ENCODE measurements at places on chromosomes 11 and 22.

- DNase-seq, result no peak
Observed at GRCh38 chr11:21640491-21640890, 552.4 kb upstream of the ANO5 start.

DNA sequence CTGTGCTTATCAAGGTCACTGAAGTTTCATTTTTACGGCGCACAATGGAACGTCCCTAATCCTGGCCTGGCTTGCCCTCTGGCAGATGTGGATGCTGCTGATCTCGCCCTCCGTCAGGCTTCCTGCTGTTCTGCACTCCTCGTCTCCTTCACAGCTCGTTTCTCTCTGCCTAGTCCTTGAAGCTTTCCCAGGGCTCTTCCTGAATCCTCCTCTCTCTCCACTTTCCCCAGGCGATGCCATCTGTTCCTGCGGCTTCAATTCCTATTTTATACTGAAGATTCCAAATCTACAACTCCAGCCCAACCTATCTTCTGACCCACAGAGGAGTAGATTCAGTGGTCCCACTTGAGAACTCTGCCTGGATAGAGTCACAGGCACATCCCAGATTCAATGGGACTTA, 14.2 kb downstream of the SLC22A8 start:
- no peak for DNase-seq

DNA sequence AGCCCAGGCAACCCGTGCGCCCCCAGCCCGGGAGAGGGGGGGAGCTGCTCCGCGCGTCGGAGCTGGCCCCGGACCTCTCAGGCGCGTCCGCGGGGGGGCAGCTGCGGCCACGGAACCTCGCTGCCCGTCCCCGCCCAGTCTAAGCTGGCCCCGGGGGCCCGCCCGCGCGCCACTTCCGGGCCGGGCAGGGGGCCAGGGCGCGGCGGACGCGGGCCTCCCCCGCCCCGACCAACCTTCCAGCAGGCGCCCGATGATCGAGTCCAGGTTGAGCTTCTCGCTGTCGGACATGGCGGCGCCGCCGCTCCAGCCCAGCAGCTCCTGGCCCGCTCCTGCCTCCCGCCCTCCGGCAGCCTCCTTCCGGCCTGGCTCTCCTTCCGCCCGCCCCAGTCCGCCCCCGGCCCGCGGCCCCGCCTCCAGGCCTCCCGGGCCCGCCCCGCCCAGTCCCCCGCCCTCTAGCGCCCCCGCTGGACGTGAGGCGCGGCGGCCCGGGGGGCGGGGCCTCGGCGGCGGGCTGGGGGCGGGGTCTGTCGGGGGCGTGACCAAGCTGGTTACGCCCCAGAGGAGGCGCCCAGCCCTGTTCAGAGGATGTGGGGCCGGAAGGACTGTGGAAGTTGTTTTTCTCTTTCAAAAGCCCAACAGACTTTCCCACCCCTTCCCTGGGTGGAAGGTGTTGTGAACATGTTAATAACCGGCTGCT, at the start of gene PPP1CA:
Gene PPP1CA, minus strand, starts transcription at position 364 of the 697 bp plus-strand sequence. Its CDS starts 76 bp downstream, at position 288.
- DNase-seq, result peak; percentile 99

- DNase-seq, result no peak
Observed at GRCh38 chr11:6319001-6319703, 1.1 kb downstream of the CAVIN3 start.

DNA sequence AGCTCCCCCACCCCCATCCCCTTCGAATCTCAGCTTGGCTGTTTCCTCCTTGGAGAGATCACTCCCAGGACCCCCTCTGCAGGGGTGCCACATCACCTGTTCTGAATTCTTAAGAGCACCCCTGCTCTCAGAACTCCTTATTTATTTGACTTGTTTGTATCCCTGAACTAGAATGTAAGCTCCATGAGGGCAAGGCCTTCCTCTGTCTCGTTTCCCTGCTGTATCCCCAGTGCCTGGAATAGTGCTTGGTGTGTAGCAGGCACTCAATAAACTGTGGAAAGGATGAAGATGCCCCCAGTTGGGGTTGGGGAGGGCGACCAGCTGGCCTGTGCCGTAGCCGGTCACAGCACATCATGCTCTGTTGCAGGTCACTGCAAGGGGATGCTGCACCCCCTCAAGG, 3.6 kb upstream of the MDK start:
- DNase-seq, result no peak

- no peak for DNase-seq
Observed at GRCh38 chr11:128457874-128458273, 129.5 kb downstream of the ETS1 start.

GRCh38 chr11:24588081-24588480, 91.2 kb downstream of the LUZP2 start:
- DNase-seq, result no peak

- no peak for DNase-seq
Observed at GRCh38 chr11:44617671-44618461, 52.4 kb downstream of the CD82 start.

- DNase-seq, result no peak
Observed at GRCh38 chr11:122167100-122167499, 51.1 kb upstream of the BLID start.

GRCh38 chr11:133501643-133502539, 30.4 kb downstream of the OPCML start:
- DNase-seq, result no peak

DNA sequence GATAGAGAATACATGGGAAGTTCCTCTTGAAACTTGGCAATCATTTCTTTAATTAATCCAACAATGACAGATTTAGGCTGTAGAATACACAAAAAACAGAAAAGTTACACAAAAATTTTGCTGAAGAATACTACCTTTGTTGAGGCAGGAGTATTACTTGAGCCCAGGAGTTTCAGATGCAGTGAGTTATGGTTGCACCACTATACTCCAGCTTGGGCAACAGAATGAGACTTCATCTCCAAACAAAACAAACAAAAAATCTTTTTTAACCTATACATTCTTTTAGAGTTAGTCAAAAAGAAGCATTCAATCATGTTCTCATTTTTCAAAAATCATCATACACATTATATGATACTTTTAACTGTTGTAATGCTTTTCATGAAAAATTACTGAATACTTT, 22.1 kb downstream of the UEVLD start:
- DNase-seq, result no peak

DNA sequence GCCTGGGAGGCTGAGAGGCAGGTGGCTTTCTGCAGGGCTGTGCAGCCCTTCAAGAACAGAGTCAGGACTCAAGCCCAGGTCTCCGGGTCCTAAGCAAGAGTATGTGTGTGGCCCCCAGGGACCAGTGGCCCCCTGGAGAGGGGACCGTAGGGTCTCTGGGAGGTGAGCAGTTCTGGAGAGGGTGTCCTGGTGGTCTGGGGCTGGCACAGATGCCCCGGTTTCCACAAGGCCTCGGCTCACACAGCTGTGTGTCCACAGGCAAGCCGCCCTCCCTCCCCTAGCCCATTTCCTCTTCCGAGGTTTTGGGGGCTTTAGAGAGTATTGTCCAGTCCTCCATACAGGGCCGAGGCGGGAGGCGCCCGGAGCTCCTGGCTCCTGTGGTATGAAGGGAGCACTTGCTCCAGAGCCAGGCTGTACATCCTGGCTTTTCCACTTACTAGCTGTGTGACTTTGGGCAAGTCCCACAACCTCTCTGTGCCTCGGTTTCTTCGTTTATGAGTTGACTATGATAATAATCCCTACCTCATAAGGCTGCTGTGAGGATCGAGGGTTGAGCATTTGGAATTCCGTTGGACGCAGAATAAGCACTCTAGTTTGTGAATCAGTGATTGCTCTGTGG, 3.4 kb upstream of the RPS19BP1 start:
- no peak for DNase-seq

GRCh38 chr11:110433393-110434333, 3.9 kb downstream of the FDX1 start:
- peak; percentile 22 for DNase-seq

- DNase-seq, result no peak
Observed at GRCh38 chr11:121614636-121615240, 162.0 kb upstream of the SORL1-AS1 start.

DNA sequence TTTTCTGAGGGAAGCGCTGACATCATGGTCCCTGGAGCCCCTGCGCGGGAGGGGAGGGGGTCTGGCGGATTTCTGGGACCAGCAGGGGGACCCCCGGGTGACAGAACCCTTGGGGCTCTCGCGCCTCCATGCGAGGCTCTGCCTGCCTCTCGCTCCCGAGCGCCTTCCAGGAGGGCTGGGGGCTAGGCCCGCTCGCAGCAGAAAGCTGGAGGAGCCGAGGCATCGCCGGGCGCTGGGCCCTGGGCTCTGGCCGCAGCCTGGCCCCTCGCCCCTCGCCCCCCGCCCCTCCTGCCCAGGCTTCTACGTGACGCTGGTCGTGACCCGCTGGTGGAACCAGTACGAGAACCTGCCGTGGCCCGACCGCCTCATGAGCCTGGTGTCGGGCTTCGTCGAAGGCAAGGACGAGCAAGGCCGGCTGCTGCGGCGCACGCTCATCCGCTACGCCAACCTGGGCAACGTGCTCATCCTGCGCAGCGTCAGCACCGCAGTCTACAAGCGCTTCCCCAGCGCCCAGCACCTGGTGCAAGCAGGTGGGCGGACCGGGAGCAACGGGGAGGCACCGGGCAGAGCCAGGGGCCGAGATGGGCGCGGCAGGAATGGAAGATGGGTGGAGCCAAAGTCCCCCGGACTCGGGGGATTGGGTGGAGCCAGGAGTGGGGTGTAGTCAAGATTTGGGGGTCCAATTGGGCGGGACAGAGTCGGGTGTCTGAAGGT, 5.4 kb downstream of the BEST1 start:
- DNase-seq, result no peak

DNA sequence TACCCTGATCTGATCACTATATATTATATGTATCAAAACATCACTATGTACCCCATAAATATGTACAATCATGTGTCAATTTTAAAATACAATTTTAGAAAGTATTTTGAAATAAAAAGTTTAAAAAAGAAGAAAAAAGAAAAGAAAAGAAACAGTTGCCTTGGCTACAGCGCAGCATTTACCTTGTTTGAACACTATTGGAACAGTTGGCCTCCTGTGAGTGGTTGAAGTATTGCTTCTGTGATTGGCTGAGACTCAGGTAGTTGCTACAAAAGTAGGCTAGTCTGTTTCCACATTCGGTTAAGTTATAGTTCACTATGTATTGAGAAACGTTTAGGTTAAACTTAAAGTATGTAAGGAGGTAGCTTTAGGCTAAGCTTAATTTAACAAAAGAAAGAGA, 7.9 kb upstream of the DTX4 start:
- no peak for DNase-seq

DNA sequence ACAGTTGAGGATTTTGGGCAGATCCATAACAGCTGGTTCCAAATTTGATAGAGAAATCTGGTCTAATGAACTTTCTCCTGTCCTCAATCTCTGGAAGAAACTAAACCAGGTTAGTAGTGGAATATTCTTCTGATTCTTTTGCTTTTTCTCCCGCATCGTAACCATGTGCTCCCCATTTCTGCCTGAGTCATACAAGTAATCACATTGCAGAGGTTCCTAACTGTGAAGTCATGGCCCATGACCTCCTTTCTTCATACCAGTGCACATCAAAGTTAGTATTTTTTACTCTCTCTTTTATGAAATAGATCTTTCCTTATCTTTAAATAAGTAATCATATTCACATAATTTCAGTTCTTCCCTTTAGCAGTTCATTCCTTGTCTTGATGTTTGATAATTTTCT, 249.0 kb downstream of the DYNC2H1 start:
- DNase-seq, result no peak

GRCh38 chr11:2258501-2259465, 11.6 kb downstream of the ASCL2 start:
- DNase-seq, result no peak

GRCh38 chr11:44880953-44881352, 69.7 kb downstream of the TP53I11 start:
- DNase-seq, result no peak

DNA sequence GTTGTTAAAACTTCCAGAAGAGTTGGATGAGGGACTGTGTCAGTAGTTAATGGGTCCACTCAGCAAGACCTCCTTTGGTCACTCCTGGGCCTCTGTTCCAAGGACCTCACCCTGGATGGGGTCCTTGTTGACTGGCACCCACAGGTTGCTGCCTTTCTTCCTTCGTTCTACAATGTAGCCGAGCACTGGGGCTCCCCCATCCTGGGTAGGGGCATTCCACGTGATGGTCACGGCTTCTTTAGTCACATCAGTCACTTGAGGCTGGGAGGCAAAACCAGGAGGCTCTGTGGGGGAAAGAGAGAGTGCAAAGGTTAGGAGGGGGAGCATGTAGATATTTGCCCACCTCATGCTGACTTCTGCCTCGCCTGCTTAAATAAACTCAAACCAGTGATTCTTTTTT, 12.0 kb downstream of the TMEM86A start:
- DNase-seq, result no peak

- no peak for DNase-seq
Observed at GRCh38 chr22:40218152-40218551, 40.4 kb downstream of the TNRC6B start.

- no peak for DNase-seq
Observed at GRCh38 chr11:28636566-28636965, 528.4 kb downstream of the METTL15 start.

DNA sequence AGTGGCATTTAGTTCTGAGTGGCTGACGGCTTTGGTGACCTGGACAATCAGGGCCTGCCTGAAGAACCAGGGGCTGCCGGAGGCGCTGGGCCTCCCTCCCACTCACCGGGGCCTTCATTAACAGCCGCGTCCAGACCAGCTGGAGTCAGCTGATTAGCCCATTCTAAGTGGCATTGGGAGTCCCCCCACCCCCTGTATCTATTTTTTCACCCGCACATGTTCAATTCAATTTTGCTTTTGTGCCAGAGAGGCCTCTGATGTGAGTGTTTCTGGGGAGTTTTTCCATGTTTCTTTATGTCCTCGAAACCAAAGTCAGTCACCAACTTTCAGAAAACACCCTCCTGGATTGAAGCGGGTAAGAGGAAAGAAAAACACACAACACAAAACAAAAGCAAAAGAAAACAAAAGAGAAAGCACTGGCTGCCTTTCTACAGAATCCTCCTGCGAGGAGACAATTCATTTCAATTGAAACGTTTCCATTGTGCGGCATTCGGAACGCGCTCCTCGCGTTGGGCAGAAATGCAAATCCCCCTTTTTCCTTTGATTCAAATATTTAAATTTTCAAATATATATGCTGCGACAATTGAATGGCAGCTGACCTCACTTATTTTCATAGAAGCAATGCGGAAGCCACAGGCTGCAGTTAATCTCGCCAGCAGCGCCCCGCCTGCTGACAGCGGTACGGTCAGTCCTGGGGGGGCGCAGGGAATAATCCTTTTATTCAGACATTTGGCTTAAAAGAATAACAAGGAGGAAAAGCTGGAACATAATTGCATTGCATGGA, 17.7 kb downstream of the CDKN1C start:
- no peak for DNase-seq

- DNase-seq, result peak; percentile 85
Observed at GRCh38 chr11:122749005-122749687, 89.2 kb upstream of the CRTAM start.

- no peak for DNase-seq
Observed at GRCh38 chr11:122920579-122920978, 38.0 kb downstream of the JHY start.

DNA sequence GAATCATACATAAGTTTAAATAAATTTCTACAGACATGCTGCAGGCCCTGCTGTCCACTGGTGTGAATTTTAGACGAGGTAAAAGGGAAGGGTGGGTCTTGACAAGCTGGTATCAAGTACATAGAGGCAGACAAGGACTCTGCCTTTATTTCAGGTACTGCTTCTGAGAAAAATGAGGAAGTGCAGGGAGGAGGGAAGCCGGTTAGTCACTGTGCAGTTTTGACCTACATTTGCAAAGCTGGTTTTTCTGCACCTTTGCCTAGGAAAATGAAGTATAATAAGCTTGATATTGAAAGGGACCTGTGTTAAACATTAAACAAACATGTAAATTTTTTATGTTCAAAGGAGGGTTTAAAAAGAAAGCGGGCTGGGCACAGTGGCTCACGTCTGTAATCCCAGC, 24.6 kb downstream of the TMEM45B start:
- DNase-seq, result no peak

GRCh38 chr11:976431-977160, 50.9 kb downstream of the AP2A2 start:
- peak; percentile 52 for DNase-seq

Data from AG08396 (cell line).